Breast epithelium (tissue), 4 donors: ENCODE measurements at places on chromosomes 4 and X.

GRCh38 chr4:188691811-188692210 lies 552.6 kb downstream of the TRIML1 start:
- DNase-seq = no peak

DNA sequence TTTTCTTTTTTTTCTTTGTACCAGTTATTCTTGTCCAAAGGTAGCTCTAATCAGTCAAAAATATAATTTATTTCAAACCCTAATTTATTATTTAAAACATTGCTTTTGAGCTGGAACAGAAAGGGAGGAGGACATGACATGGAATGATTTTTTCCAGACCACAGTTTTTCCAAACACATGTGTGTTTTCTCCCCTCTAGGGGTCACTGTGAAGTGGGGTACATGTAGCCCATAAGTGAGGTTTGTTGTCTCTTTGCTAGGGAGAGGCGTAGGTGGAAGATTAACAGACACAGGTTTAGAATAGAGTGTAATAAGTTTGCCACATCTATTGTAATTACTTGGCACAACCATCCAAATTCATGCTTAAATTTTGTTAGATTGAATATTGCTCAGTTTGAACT lies 83.0 kb downstream of the TNIP2 start:
- DNase-seq = no peak

- DNase-seq = no peak
These were observed 1360.0 kb downstream of the TECRL start for GRCh38 chr4:63049278-63049677.

GRCh38 chrX:53421772-53422085 lies 725 bp downstream of the SMC1A start:
- DNase-seq = no peak

GRCh38 chrX:130261296-130261893 lies 7.3 kb downstream of the ZNF280C start:
- DNase-seq = no peak
